Brain microvascular endothelial cell (primary cell): ENCODE measurements at places on chromosomes 1 and 21.

- no peak for DNase-seq
These were observed 3.4 kb upstream of the SPTA1 start for GRCh38 chr1:158689875-158690274.

- DNase-seq: no peak
These were observed 27.4 kb downstream of the MORN1 start for GRCh38 chr1:2363847-2364513.

DNA sequence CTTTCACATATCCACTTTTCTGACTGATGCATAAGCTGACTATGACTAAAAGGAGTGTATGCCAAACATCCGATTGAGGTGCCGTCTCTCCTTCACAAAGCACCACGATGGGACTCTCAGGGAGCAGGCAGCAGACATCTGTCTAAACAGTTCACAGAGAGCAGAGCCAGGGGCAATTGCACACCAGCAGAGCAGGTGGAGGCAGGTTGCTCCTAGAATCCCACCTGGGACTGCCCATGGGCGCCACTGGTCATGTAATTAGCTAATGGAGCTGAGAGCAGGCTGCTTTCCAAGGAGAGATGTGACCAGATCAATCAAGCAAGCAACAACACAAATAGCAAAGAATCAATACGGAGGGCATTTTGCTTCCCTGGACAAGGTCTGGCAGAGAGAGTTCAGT, 30.5 kb upstream of the COA6 start:
- no peak for DNase-seq

- no peak for DNase-seq
These were observed 76.0 kb downstream of the FH start for GRCh38 chr1:241443561-241443960.

DNA sequence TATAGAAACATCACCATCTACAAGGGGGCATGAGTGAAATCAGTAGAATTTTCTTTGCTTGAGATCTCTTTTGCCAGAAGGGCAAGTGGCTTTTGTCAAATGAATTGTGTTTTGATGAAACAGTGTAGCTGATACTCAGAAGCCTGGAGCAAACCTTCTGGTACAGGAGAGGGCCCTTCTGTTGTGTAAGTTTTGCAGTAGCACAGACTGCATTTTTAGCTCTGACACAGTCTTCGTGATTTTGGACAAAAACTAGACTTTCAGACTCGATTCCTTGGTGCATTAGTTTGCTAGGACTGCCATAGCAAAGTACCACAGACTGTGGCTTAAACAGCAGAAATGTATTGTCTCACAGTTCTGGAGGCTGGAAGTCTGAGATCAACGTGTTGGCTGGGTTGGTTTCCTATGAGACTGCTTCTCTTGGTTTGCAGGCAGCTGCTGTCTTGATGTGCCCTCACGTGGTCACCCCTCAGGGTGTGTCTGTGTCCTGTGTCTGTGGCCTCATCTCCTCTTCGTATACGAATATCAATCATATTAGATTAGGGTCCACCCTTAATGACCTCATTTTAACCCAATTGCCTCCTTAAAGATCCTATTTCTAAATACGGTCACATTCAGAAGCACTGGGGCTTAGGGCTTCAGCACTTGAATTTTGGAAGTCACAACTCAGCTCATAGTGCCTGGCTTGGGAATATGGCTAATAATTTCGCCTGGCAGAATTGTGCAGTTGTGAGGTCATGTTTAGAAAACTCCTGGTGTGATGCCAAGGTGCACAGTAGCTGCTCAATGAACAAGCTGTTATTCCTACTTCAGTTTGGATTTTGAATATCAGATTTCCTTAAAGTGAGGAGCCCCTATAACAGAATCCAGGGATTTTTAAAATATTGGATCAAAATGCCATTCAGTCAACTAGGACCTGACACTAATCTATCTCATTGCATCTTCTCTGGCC, 21.2 kb upstream of the DISC1 start:
- no peak for DNase-seq

DNA sequence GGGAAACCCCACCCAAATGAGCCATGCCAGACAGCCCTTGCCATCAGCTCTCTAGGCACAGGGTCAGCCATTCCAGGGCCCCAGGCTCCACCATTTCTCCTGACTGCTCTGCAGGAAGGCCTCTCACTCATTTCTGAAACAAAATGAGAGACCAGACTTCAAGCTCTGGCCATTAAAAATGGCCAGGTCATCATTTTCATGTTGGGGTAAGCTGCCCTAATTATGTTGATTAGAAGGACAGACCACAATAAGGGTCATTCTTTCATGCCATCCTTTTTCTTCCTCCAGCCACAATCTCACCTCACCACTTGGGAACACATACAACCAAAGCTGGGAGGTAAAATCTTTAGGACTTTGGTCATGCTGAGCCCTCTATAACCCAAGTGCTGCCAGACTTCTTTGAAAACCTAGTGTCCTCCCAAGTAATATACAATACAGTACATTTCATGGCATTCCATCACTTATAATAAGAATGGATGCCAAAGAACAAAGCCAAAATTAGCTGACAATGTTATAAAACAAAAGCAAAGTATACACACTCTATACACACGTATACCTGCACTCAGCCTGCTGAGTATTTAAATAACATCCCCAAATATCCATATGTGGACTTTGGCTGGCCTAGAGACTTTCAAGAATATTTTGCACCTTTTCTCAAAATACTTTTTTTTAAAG, 22.4 kb upstream of the RBBP5 start:
- no peak for DNase-seq

DNA sequence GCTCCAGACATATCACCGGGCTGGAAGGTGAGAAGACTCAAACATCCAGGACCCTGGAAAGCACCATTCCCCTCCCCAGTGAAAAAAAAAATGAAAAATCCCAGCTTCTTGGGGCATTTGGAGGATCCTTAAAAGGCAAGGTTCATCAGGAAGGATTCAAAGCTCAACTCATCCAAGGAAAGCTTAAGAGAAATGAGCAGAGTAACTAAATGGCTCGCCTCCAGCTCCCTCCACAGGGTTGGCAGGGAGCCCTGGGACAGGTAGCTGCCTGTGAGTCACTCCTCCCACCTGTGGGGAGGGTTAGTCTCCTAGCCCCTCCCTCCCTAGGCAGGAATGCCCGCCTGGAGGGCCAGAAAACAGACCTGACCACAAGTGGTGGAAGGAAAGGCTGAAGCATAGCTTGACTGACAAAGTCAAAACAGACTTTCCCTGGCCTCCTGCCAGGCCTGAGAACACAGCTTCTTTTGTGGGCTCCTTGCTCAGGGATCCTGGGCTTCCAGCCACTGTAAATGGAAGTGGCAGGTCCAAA, 712 bp upstream of the LAMB3 start:
- peak; percentile 51 for DNase-seq

- peak; percentile 63 for DNase-seq
These were observed 363.0 kb downstream of the SETD4 start for GRCh38 chr21:35697321-35697808.

DNA sequence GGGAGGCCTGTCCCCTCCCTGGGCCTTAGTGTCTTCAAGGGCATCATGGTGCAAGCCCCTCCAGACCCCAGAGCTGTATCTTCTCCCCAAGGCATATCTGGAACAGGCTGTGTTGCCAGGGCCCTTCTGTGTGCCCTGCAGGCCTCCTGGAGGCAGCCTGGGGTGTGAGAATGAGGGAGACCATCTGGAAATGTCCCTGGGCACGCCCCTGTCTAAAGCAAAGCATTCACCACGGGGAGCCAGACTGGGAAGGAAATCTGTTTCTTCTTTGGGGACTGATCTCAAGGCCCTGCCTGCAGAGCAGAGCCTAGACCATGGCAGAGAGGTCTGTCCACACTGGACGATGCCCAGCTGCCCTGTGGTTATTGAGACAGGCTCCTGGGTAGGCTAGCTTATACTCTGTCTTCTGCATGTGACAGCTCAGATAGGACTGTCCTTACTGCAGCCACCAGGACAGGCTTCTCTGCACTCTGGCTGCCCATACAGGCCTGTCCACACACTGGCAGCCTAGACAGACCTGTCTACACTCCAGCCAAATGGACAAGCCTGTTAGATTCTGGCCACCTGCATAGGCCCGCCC, 24.6 kb downstream of the PODN start:
- DNase-seq: no peak

DNA sequence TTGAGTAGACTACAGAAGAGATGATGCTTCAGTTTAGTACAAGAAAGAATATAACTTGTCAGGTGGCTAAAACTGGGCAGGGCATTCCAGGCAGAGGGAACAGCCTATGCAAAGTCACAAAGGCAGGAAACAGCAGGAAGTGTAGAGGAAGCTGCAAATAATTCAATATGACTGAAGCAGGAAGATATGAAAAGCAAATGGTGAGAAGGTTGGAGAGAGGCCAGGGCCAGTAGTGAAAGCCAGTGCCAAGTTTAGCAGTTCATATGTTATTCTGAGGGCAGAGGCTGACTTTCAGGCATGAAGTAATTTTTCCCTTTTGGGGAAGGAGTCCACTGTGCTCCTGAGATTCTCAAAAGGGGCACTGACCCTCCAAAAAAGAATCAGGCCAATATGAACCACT, 8.0 kb upstream of the YBX1 start:
- DNase-seq: no peak

DNA sequence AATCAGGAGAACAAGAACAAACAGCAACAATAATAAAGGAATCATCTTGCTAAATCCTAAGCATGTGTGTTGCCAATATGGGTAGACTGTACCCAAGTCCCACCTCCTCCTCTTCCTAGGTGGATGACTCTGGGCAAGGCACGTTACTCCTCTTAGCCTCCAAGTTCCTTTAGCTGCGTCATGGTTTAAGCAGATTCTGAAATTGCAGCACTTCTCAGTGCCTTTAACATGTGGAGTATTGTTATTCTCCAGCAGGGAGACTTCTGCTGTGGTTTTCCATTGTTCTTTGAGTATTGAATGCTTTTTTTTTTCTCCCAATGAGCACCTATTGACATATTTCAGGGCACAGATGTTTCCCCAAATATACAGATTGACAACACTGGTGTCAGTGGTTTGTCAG, 15.5 kb downstream of the ARHGEF10L start:
- DNase-seq: no peak

- DNase-seq: no peak
These were observed 22.9 kb downstream of the SYT2 start for GRCh38 chr1:202687370-202687769.

- DNase-seq: no peak
These were observed 129.8 kb upstream of the CACNA1E start for GRCh38 chr1:181353526-181353925.

DNA sequence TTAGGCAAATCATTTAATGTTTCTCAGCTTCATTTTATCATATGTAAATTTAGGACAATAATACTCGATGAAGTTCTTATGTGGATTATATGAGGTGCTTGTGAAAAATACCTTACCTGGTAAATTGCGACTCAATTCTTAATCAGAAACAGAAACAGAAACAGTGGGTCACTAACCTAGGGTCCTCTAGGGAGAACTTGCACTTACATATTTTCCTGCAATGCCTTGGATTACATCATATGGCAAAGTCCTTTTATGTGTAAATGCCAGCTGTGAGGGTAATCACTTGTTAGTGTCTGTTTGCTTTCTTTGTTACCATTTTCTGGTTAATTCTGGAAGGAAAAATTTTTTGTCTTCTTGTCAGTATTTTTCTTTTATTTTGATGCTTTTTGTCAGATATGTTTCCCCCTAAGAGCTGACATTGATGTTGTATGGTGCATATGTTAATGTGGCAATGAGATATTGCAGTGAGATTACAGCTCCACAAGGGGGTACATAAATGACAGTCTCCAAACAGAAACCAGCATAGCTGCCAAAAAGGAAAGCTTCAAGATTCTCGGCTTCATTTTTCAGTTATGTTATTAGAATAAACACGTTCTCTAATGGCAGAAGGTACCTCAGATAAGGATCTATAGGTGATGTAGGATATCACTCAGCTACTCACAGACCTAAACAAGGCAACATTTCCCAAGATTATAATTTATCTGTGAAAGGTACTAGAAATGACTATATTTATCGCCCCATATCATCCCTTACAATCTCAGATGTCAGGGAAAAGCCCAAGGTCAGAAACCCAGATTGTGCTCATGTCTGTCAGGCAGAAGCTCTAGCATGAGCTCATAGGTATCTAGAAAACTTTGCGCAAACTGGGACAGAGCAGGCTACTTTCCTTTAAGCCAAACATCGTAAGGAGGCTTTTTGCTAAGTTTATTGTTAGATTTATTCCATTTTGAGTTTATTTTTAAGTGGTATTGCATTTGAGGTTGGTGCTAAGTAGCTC, 119.9 kb downstream of the FASLG start:
- no peak for DNase-seq

- DNase-seq: no peak
These were observed 77.1 kb upstream of the KCTD3 start for GRCh38 chr1:215489771-215490565.

- DNase-seq: no peak
These were observed 9.4 kb downstream of the IVL start for GRCh38 chr1:152917794-152918193.

- peak; percentile 95 for DNase-seq
These were observed 24.6 kb downstream of the ANGPTL3 start for GRCh38 chr1:62621907-62622306.

GRCh38 chr21:41719691-41720090, 47.2 kb downstream of the RIPK4 start:
- DNase-seq: no peak

GRCh38 chr1:230250666-230251065, 175.5 kb downstream of the PGBD5 start:
- DNase-seq: no peak

- peak; percentile 72 for DNase-seq
These were observed 3.9 kb downstream of the PGD start for GRCh38 chr1:10402729-10403274.

GRCh38 chr1:247165674-247166073, 6.1 kb downstream of the ZNF124 start:
- no peak for DNase-seq

DNA sequence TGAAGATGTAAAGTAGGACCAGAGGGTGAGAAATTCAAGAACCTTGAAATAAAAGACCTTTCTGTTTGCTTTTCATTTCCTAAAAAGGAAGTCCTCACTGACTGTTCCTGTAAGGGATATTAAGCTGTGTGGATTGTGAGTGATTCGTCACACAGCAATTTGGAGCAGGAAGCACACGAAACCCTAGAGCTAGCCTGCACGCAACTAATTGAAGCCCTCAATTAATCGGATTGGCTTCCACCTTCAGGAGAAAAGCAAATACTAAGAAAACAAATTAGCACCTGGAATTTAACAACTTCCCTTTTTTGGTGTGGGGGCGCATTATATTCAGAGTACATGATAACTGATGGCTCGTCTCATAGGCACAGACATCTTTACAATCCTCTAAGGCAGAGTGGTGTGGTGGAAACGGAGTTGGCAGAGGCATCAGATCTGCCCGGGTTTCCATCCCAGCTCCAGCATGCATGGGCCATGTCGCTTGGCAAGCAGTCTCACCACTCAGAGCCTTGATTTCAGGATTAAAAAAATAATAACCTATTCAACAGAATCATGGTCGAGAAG, 95.2 kb downstream of the KCNJ15 start:
- DNase-seq: peak; percentile 72

- DNase-seq: no peak
These were observed 21.0 kb upstream of the PADI2 start for GRCh38 chr1:17140279-17140678.
